ENCODE measurements at places on chromosomes 2 and 18. TPM values are rescaled to one million over a fixed set of nuclear protein-coding genes. Genes with fewer than 3 reads are reported as not detected.

DNA sequence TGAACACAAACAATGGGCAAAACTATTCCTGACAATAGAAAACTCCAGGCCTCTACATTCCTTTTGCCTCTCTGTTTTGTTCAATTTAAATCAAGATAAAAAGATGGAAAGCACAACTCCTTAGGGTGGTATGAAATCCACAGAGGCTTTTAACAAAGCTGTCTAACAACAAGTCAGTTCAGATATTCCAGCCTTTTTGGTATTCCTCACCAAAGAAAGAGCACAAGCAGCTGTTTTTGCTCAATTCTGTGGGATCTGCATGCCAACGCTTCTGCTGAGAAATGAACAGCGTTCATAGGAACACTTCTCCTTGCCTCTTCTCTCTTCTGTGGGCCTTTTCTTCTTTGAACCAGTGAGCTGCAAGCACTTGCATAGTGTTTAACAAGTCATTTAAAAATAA, 411.6 kb upstream of the TCF4 start:
- DNase-seq: no peak

RASGRP3 gene
- 5.2 TPM for total RNA-seq

GRCh38 chr18:73235491-73235890, 367.7 kb upstream of the NETO1 start:
- DNase-seq: no peak

DNA sequence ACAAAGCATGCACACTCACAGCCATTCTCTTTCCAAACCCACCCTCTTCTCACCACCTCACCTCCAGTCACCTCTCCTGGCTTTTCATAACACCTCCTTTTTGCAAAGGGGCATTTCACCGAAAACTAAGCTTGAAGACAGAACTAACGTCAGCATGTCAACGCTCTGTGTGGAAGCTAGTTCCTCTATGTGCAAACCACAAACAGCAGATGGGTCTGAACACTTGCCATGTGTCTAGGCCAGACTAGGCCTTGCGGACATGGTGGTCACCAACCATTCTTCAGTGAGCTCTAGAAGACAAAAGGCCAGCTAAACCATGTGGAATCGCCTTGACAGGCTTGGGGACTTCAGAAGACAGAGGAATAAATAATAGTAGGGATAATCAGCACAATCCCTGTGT, 148.5 kb downstream of the TXNL1 start:
- DNase-seq: peak; percentile 6

- no peak for DNase-seq
Measured at GRCh38 chr2:236554629-236555282, 14.9 kb upstream of the ACKR3 start.

DNA sequence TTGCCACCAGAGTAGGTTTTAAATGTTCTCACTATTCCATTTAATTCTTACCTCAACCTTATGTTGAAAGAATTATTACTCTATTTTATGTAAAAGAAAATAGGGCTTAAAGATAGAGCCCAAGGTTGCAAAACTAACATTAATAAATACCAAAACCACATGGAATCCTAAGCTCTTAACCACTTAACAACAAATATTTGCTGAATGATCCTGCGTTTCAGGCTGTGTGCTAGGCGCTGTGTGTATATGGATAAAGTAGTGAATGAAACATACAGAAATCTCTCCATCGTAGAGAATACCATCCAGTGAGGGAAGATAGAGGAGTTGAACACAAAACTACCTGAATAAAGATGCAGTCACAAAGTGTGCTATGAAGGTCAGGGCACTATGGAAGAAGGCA, 485.1 kb downstream of the THSD7B start:
- DNase-seq: no peak

- peak; percentile 43 for DNase-seq
Measured at GRCh38 chr18:45874491-45875184, 49.2 kb downstream of the SIGLEC15 start.

- DNase-seq: peak; percentile 7
Measured at GRCh38 chr18:45590036-45590886, 25.0 kb upstream of the SLC14A2 start.

LIMS3 gene
- total RNA-seq: 17.0 TPM

- no peak for DNase-seq
Measured at GRCh38 chr2:535222-535621, 142.0 kb downstream of the TMEM18 start.

PARD3B gene
- total RNA-seq: 9.7 TPM

KIAA2012 gene
- total RNA-seq: not detected

GRCh38 chr18:51300912-51301311, 103.4 kb upstream of the MEX3C start:
- no peak for DNase-seq

DNA sequence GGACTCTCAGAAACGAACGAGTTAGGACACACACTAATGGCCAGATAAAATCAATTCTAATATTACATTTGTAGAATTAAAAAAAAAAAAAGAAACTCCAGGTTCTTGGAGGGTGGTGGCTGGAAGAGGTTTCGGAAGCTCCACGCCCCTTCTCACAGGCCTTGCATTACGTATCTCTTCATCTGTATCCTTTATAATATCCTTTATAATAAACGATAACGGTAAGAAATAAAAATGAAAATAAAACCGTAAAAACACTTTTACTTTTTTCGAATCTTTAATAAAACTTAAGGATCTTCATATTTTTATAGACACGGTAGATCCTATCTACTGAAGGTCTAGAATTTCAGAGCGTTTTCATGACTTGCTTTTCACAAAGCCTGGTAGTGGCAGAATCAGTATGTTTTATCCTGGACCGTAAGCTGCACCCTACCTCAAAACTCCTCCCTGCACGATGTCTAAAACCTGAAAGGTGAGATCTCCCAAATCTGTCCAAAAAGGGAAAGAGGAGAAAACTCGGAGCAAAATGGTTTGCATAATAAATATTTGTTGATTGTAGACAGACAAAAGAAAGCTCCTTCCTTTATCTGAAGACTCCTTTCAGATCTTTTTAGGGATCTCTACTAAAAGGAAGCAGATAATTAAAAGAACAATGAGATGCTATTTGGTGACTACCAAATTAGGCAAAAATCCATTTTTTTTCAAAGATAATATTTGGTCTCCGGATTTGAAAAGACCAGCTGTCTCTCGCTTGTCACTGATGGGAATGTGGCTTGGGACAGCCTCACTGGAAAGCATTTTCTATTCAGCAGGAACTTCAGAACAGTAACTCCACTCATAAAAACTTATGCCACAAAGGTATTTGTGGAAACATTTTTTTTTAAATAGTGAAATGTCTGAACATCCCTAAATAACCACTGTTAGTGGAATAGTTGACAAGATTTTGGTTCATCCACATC, 2.0 kb upstream of the CXCR4 start:
- DNase-seq: no peak

SLC9A4 gene
- 0.42 TPM for total RNA-seq

DNA sequence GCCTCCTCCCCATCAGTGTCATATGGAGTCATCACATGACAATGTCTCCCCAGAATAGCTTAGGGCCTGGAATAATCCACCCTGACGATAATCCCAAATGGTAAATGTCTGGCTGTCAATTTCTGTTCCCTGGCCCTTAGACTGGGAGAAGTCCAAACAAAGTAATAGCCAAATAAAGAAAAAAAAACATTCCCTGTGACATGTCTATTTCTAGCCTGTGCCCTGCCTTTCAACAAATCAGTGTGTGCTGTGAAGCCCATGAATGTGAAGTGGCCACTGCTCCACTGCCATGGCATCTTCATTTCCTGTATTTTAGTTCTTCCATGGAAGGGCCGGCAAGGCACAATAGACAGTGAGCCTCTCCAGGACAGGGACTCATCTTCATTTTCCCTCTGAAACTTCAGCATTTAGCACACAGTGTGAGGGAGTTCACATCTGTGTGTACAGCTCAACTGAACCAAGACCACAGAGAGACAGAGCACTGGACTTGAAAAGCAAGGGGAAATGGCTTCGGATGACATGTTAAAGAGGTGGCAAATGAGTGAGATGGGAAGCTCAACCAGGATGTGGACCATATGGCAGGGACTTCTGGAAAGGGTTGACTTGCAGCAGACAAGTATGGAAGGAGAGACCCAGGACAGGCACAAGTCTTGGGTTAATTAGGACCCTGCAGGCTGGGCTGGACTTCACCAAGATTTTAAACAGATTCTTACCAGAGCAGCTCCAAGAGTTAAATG, 140.0 kb downstream of the ANTXR1 start:
- DNase-seq: no peak

CASP8 gene
- 10.4 TPM for total RNA-seq

- no peak for DNase-seq
Measured at GRCh38 chr2:207480521-207481040, 49.2 kb upstream of the CREB1 start.

ALPI gene
- not detected for total RNA-seq

LRATD1 gene
- total RNA-seq: 3.0 TPM

GRCh38 chr18:23584019-23584983, 2.0 kb downstream of the NPC1 start:
- no peak for DNase-seq

GRCh38 chr2:241636182-241637017, 558 bp downstream of the THAP4 start:
- peak; percentile 46 for DNase-seq

HADHA gene
- total RNA-seq: 137 TPM

C1GALT1C1L gene
- total RNA-seq: not detected

GAREM2 gene
- 1.2 TPM for total RNA-seq

- no peak for DNase-seq
Measured at GRCh38 chr18:3495691-3496430, 45.9 kb downstream of the TGIF1 start.

GRCh38 chr2:28442328-28442727, 49.7 kb downstream of the FOSL2 start:
- DNase-seq: no peak

DNA sequence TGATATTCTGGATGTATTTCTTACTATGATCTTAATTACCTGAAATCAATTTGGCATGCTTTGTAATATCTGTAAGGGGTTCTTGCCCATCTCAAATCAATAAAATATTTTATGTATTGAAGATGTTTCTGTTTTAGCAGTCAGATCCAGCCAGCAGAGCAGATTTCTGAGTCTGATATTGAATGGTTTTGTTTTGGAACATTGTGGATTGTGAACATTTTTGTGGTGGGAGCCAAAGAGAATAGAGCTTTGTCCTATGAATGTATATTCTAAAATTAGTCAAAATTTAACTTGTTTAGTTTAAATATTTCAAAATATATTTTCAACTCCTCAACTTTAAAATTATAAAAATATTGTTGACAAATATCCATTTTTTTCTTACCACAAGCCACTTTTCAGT, 197.0 kb downstream of the UBE2E3 start:
- DNase-seq: peak; percentile 32

GRCh38 chr2:151197184-151198108, 64.2 kb downstream of the RBM43 start:
- no peak for DNase-seq
